ENCODE measurements at places on chromosomes 16 and 17. TPM values are rescaled to one million over a fixed set of nuclear protein-coding genes. Genes with fewer than 3 reads are reported as not detected.

DNA sequence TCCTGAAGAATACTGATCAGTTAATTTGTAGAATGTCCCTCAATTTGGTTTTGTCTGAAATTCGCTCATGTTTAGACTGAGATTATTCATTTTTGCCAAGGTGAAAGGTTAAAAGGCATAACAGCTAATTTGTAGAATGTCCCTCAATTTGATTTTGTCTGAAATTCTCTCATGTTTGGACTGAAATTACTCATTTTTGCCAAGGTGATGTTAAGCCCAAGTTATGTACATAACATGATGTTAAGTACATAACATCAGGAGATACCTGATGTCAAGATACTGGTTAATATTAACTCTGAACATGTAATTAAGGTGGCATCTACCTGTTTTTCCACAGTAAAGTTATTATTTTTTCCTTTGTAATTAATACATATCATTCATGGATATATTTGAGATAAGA, 243.4 kb upstream of the PMFBP1 start:
- DNase-seq = no peak

GRCh38 chr16:85570213-85570734, 42.8 kb upstream of the GSE1 start:
- DNase-seq = no peak

TEX14 gene
- 2.9 TPM for polyA plus RNA-seq

DNA sequence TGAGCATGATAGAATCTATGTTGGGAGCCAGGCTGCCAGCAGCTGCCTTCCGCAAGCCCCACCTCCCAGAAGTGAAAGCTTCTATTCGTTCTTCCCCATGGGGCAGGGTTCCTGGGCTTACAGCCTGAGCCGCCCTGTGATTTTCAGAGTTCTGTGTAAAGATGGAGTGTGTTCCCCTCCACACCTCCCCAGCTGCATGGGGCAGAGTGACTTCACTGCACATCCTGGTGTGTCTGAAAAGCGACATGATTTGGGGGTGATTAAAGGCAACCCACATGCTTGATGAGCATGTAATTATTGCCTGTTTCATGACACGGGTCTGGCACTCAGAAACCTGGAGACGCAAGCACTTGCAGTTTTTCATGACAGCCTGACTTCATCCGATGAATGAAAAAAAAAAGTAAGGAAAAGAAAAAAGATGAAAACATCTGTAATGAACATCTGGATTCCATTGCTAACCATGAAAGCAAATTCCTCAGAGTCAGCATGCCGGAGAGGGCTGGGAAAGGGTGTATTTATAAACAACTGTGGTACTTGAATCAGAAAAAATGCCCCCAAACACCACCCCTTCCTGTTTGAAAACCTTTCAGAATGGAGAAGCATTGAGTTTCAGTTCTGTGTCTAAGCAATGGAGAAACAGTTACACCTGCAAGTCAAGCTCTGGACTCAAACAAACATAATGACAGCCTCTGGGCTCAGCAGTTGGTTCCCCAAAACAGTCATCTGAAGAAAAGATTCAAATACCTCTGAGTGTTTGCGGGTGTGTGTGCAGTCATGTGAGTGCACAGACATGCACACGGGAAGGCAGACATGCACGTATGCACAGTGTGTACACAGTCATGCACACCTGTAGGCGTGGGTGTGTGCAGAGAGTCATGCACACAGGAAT, 266.0 kb downstream of the ENGASE start:
- DNase-seq = peak; percentile 60
